ENCODE measurements at places on chromosomes 1 and 21.

DNA sequence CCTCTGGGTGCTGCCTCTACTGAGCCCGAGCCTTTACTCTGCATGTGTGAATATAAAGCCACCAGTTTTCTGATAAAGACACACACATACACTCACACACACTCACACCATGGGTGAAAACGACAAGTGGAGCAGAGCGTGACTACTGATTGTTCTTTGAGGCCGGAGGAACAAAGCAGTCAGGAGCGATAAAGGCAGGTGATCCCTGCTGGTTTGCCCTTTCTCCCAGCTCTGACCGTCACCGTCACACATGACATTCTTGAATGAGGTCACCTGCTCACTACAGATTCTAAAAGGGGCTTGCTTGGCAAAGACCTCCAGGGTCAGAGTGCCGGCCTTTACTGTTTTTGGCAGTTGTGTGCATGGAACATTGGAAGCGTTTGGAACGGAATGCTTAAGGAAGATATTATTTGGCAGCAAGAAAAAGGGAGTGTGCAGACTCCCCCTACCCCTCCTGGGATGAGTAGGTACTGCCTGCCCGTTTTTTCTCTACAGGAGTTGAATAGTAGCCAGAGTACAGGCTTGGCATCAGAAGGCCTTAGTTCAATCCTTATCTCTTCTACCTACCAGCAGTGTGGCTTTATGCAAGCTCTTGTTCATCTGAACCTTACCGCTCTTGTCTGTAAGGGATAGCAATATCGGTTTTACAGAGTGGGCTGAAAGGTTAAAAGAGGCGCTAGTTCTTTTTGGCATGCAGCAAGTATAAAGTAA lies 79.7 kb downstream of the PBX1 start:
- DNase-seq: no peak

- peak; percentile 3 for DNase-seq
Measured at GRCh38 chr1:63148825-63149645, 173.3 kb upstream of the FOXD3 start.

GRCh38 chr21:42314616-42315295 lies 453 bp downstream of the TFF3 start:
- DNase-seq: no peak

DNA sequence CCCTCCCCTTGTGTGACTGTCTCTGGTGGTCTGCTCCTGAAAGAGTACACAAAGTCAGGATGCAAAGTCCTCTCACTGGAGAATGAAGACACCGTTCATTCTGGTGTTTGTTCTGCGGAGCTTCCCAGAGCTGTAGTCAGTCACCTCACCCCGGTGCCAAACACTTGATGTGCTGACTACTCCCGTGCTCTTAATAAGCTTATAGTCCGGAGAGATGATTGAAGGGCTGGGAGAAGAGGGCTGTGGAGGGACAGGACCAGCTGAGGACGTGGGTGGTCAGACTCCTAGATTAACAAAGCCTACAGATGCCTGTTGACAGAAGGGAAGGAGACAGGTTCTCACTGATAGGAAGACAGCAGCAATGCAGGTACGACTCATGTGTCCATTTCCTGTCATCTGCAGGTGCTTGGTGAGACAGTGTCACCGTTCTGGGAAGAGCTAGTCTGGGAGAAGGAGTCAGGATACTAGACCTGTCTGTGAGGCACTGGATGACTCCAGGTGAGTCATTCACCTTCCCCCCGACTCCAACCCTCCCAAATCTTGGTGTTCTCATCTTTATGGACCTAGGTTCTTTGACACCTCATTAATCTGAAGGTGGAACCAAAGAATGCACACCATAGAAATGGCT lies 40.4 kb upstream of the LRRN2 start:
- DNase-seq: no peak

GRCh38 chr1:235567812-235568503 lies 63.7 kb upstream of the B3GALNT2 start:
- DNase-seq: no peak

DNA sequence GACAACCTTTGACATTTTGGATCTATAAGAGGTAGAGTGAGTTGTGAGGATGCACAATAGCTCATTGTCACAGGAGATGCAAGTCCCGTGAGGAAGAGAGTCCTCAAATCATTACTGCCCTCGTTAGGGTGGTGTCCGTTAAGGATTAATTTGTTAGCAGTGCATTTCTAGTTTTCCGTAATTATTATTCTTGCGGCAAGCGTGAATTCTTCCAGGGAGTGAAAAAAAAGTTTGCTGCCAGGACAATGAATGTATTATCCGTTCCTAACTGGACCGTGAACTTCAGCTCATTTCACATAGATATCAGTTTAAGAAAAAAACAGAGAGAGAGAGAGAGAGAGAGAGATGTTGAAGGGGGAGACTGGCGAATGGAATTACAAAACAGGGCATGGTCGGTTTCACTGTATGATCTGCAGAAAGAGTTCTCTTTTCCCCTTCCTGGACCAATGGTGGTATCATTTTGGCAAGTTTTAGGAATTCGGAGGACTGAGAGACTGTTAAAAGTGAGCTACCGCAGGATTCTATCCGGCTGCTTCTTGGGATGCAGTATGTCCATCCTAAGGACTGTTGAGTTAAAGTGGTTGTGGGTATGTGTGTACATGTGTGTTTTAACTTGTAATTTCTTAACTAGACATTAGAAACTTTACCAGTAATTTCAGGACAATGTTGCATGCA lies 216.0 kb upstream of the NFIA start:
- DNase-seq: no peak

- DNase-seq: no peak
Measured at GRCh38 chr1:57898531-57898930, 474.7 kb upstream of the DAB1 start.

DNA sequence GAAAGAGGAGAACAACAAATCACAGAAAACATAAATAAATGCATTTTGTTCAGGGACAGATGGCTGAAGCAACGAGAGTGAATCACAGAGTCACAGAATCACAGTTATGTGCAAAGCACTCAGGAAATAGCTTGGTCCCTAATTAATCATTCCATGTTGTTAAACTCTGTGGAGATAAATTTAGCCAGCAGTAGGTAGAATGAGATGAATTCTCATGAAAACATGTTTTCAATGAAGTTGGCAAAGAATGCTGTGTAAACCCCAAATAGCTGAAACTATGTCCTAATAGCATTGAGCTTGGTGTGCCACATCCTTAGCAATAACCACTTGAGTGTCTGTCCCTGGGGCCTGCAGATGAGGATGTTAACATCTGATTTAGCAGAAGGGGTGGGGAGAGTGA lies 20.4 kb downstream of the LEPR start:
- no peak for DNase-seq

- no peak for DNase-seq
Measured at GRCh38 chr1:183734543-183735036, 70.3 kb upstream of the RGL1 start.

DNA sequence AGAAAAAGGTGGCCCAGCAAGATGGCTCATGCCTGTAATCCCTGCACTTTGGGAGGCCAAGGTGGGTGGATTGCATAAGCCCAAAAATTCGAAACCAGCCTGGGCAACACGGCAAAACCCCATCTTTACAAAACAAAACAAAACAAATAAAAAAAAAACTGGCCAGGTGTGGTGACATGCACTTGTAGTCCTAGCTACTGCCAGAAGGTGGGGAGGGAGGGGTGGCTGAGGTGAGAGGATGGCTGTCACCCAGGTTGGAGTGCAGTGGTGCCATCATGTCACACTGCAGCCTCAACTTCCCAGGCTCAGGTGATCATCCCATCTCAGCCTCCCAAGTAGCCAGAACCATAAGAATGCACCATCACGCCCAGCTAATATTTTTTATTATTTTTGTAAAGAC lies 22.8 kb downstream of the RERE start:
- DNase-seq: no peak

GRCh38 chr1:57603696-57604095 lies 179.8 kb upstream of the DAB1 start:
- DNase-seq: no peak

- no peak for DNase-seq
Measured at GRCh38 chr1:156608981-156609380, 7.7 kb upstream of the GPATCH4 start.

DNA sequence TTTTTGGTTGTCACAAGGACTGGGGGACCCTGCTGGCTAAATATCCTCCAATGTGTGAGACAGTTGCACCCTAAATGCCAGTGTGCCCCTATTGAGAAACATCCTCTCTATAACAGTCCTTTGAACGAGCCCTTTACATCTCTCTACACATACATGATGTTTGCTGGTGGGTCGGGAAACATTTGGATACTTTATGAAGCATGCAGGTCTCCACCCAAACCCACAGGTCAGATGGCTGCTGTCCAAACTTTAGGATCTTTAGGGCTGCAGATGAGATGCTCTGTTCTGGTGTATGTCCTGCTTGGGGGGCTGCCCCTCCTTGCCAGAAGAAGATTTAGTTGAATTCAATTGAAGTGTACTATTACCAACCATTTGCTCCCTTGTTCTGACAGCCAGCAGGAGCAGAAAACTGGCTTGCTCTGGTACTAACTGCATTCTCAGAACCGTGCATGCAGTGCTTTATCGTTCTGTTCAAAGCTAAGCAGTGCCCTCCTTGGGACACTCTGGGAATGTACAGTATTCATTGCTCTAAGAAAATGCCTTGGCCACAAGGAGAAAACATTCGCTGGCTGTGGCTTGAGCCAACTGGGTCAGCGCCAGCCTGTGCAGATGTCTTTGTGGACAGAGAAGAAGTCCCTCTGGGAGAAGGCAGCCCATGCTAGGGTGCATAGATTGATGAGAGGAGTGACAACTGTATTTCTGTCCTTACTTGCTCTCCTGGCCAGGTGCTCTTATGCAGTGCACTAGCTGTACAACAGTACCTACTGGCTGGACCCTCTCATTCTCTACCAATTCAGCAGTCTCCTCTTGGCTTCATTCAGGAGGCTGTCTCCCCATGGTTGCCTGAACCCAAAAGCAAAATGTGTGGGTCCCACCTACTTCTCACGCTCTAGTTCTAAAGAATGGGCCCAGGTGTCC lies 61.4 kb upstream of the DIRAS3 start:
- DNase-seq: peak; percentile 88

GRCh38 chr1:110677526-110677925 lies 2.8 kb upstream of the KCNA3 start:
- no peak for DNase-seq

DNA sequence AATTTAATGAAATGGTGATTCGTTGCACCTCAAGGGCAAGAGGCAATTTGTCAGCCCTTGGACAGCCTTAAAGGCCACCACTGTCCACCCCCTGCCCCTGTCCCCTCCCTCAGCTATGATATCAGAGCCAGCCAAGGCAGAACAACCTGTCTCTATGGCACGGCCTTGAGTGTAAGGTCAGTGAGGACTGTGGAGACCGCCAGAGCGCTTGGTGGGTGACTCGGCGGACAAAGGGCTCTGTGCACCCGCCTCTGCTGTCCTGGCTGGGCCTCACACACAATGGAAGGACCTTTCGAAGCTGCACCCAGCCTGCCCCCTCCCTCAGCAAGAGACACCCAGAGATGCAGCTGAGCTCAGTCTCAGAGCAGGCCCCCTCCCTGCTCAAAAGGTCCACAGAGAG lies 50.6 kb downstream of the SDC3 start:
- DNase-seq: no peak

GRCh38 chr1:12678820-12679219 lies 34.9 kb downstream of the AADACL4 start:
- no peak for DNase-seq

GRCh38 chr21:41767606-41768436 lies 969 bp upstream of the RIPK4 start:
- no peak for DNase-seq

DNA sequence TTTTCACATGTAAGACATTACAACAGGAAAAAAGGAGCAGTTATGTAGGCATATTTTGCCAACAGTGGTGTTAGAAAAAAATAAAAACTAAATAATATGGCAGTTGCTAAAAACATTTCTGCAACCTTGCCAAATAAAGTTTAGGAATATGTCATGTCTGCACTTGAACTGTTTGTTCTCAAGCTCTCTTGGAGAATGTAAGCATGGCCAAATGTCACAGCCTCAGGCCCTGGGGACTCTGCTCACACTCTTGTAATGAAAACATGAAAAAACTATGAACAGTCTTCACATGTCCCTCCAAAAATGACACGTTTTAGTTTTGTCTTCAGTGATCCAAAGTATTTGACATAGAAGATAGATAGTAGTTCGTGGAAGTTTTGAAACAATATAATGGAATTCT lies 753.3 kb downstream of the LTN1 start:
- no peak for DNase-seq

- no peak for DNase-seq
Measured at GRCh38 chr1:45455162-45455561, 35.8 kb downstream of the TESK2 start.

DNA sequence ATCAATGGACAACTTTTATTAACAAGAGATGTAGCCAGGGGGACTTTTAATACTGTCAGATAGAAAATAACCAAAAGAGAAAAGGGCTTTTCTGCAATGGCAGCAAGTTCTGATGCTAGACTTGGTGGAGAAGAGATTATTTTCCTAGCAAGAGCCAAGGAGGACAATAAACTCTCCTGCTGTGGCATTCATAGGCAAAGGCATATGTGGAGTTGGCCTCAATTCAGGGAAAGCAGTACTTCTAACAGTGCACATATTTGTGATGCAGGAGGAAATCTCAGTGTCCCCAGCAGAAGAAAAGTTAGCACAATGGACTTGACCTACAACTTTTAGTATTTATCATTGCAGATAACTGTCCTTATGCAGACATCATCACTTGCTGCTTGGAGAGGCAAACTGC lies 75.1 kb upstream of the GRIK1 start:
- no peak for DNase-seq

DNA sequence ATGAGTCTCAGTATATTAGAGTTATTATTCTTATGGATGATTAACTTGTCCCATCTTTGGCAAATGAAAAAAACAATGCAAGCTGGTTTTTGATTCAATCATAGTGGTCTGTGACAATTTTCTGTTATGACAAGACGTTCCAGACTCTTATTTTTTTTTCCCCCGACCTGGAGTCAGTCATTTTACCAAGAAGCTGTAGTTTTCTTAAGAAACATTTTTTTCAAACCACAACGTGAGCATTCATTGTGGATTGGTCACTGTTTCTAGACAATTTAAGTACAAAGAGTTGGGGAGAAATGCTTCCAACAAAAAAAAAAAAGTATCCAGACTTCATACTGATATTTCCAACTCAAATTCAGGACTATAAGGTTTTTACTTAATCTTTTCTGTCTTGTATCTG lies 8.0 kb upstream of the ANGPTL3 start:
- DNase-seq: no peak

DNA sequence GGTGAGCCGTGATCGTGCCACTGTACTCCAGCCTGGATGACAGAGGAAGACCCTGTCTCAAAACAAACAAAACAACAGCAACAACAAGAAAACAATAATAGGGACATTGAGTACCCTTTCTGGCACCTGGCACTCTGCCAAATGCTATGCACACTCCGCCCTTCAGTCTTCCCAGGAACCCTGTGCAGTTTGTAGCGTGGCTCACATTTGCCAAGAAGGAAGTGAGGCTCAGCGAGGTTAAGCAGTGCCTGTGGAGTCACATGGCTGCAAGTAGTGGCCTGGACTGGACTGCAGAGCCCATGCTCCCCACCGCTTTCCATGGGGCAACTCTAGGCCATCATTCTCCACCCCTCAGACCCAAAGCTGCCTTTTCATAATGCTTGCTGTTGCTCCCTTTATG lies 5.3 kb upstream of the EVA1B start:
- no peak for DNase-seq

GRCh38 chr1:180631194-180631765 lies 542 bp upstream of the XPR1 start:
- DNase-seq: no peak

Measured in hypothalamus (tissue), 51 donors.